ENCODE measurements at places on chromosomes 13 and 19.
A peak's percentile ranks its signal among the peaks of the same experiment; 100 is the strongest.

- DNase-seq = no peak
Measured at GRCh38 chr13:95642999-95643398, 1.5 kb downstream of the DZIP1 start.

DNA sequence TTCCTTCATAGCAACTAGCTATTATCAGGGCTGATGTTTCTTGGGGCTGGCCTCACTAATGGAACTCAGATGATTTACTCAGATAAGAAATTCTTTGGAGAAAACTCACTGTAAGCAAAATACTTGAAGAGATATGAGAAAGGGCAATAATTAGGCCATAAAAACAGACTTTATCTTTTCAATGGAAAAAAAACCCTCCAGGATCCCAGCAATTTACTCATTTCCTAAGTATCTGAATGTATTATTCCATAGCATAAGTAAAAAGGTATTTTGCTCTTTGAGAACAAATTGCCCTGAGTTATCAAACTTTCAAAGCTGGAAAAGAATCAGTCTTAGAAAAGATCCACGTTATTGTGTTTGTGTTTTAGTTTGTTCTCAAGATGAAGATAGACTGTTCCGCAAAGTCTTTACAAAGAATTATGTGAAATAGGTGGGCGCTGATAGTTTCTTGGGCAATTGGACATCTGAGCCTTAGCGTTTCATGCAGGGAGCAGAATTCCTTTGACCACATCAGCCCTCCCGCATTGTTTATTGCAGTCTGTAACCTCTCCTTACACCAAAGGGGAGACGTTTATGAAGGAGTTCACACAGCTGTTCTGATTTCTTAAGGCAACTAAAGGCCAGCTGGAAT, 29.1 kb upstream of the CSNK1A1L start:
- no peak for DNase-seq

GRCh38 chr13:41408121-41408520, 49.2 kb upstream of the RGCC start:
- no peak for DNase-seq

GRCh38 chr19:16228637-16229321, 31.1 kb downstream of the AP1M1 start:
- DNase-seq = no peak

GRCh38 chr13:85615031-85615430, 184.2 kb downstream of the SLITRK6 start:
- DNase-seq = no peak

- no peak for DNase-seq
Measured at GRCh38 chr13:92716749-92717148, 509.9 kb upstream of the GPC6 start.

DNA sequence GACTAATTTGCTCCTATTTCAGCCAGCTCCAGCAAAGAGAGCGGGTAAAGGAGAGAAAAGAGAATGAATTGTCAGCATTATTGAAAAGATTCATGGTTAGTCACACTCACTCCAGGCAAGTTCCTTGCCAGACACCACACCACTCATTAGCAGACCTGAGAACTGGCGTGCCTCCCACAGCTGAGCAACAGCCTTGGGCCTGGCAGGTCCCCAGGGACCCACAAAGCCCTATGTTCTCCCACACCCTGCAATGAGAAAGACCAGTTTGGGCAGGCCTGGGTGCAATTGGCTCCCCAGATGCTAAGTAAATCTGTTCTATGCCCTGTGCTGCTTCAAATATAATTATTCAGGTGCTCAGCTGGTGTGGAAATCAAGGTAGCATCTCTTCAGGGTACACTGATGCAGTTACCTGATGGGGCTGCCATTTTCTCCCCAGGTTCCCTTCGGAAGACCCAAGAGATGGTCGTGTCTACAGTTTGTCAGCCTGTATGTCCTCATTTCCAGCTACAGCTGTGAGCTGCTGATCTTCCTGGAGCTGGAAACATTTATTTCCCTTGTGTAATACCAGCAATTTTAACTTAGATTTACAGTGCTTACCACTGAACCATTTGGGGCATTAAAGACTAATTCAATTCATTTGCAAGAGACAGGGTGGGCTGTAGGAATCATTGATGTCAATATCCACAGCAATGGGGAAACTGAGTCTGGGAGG, 405.0 kb downstream of the COG6 start:
- no peak for DNase-seq

DNA sequence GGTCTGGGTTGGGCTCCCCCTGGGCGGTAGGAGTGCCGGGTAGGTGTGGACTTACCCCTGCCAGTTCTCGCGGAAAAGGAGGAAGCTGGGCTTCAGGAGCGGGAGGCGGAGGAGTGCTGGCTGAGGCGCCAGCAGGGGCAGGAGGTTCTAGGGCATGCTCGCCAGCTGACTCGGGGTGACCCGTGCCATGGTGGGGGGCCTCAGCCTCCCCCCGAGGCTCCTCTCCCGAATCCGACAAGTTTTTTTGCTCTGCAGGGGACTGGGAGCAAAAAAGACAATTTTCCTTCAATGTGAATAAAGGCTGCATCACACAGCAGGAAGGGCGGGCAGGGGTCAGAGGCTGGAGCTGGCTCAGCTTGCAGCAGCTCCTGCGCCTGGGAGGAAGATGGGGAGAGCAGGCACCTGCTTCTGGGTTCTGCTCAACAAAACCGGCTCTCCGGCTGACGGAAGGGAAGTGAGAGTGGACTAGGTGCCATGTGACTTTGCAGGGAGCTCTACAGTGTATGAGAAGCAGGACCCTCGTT, 26.5 kb downstream of the RANBP3 start:
- DNase-seq = no peak

GRCh38 chr13:39599012-39599411, 4.0 kb downstream of the LHFPL6 start:
- no peak for DNase-seq

DNA sequence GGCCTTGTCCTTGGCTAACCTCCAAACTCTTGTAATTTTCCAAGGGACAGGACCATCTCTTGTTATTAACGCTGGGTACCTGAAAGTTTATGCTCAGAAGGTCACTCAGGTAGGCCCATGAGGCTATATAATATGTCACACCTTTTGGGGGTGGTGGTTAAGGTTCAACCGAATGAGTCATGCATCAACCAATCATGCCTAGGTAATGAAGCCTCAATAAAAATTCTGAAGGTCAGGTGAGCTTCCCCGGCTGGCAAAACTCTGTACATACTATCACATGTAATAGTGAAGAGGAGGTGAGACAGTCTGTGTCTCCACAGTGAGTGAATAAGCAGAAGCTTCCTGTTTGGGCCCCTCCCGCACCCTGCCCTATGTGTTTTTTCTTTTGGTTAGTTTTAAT, 424.9 kb downstream of the PCDH17 start:
- DNase-seq = no peak

DNA sequence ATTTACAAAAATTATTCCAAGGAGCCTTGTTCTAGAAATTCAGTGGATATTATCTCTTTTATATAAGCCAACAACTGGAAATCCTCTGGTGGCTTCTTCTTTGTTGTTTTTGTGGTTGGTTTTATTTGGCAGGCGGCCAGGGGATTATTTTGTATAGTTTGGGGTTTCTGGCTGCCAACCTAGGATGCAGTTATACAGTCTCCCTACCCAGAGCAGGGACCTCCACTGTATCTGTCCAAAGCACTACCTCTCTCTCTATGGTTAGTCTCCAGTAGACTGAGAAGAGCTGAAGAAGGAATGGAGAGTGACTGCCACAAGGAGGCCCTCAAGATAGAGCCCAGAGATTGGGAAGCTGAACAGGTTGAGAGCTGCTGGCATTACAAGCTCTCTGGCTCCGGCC, 80.2 kb downstream of the ZAR1L start:
- DNase-seq = no peak

- no peak for DNase-seq
Measured at GRCh38 chr19:7534531-7535046, 928 bp upstream of the PNPLA6 start.

- DNase-seq = no peak
Measured at GRCh38 chr19:41871573-41872383, 5.3 kb upstream of the CD79A start.

- DNase-seq = no peak
Measured at GRCh38 chr19:15194938-15195337, 5.9 kb downstream of the NOTCH3 start.

- DNase-seq = peak; percentile 18
Measured at GRCh38 chr19:3116621-3117020, 19.2 kb upstream of the GNA15 start.

DNA sequence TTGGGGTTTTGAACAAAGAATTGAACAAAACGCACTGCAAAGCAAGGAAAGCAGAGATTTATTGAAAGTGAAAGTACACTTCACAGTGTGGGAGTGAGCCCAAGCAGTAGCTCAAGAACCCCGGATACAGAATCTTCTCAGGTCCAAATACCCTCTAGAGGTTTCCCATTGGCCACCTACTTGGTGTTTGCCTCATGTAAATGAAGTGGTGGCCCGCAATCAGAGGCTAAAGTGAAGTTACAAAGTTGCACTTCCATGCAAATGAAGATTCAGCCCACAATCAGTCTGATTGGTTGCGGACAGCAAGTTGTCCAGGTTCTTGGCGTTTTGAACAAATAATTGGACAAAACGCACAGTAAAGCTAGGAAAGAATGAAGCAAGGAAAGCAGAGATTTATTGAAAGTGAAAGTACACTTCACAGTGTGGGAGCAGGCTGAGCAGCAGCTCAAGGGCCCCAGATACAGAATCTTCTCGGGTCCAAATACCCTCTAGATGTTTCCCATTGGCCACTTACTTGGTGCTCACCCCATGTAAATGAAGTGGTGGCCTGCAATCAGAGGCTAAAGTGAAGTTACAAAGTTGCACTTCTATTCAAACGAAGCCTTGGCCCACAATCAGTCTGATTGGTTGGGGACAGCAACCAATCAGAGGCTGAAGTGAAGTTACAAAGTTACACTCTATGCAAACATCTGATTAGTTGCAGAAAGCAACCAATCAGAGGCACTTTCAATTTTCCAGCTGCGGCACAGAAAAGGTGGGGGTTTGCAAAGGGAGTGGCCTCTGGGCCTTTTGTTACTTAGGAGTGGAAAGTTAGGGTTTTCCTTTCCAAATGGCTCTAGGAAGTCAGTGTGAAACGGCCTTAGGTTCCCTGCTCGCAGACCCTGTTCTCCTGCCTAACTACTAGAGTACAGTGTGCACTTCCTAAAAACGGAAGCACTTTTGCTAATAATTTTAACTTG, 4.8 kb upstream of the TM9SF2 start:
- peak; percentile 88 for DNase-seq

DNA sequence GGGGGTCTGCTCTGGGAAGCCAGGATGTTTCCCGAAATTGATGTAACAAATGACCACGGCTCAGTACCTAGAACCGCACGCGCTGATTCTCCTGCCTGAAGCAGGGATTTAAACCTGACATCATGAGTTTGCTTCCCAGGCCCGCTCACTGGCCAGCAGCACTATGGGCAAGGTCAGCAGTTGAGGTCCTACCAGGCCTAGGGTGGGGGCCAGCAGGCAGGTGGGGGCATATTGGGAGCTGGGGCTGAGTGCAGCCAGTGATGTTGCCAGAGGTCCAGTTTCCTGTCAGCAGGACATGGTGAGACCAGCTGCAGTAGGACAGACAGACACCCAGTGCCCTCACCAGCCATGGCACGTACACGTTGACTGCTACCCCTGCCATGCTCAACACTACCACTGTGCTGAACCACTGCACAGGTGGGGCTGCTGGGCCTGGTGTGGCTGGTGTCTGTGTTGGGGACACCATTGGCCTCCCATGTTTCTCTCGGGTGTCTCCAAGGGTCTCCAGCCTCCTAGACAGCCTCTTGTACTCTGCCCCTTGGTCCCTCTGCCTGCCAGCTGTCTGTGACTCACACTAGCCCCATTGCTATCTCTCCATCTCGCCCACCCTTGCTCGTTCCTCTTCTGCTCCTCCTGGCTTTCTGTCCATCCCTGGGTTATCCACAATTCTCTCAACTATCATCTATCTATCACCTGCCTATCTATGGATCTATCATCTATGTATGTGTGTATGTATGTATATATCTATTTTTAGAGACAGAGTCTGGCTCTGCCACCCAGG, 1.1 kb upstream of the C19orf85 start:
- DNase-seq = no peak

DNA sequence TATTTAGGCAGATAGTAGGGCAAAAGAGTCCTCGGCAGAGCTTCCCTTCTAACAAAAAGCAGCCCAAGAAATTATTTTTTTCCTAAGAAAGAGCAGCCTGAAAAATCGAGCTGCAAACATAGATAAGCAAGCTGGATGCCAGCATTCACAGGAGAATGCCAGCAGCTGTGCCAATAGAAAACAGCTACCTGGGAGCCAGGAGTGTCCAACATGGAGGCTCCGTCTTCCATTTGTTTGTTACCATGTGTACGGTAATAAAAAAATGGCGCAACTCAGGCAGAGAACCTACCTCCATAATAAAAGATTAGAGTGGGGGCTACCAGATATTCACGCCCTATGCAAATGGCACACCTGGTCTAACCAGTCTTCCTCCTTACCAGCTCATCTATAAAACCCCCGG, 77.6 kb upstream of the IPO5 start:
- no peak for DNase-seq

DNA sequence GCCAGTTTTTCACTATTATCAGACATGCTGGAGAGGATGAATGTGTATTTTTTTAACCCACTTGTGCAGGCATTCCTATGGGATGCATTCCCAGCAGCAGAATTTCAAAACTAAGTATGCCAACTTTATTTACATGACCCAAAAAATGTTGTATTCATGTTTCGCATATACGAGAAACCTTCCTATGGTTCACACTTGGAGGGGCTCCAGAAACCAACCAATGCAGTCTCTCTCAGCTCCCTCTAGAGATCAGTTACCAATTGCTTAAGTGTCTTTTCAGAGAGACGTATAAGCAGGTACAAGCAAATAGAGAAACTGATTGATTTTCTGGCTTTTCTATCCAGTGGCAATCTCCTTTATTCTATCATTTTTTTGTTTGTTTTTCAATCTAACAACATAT, 5.5 kb upstream of the PTOV1 start:
- no peak for DNase-seq

- no peak for DNase-seq
Measured at GRCh38 chr13:93079294-93079693, 147.3 kb upstream of the GPC6 start.

DNA sequence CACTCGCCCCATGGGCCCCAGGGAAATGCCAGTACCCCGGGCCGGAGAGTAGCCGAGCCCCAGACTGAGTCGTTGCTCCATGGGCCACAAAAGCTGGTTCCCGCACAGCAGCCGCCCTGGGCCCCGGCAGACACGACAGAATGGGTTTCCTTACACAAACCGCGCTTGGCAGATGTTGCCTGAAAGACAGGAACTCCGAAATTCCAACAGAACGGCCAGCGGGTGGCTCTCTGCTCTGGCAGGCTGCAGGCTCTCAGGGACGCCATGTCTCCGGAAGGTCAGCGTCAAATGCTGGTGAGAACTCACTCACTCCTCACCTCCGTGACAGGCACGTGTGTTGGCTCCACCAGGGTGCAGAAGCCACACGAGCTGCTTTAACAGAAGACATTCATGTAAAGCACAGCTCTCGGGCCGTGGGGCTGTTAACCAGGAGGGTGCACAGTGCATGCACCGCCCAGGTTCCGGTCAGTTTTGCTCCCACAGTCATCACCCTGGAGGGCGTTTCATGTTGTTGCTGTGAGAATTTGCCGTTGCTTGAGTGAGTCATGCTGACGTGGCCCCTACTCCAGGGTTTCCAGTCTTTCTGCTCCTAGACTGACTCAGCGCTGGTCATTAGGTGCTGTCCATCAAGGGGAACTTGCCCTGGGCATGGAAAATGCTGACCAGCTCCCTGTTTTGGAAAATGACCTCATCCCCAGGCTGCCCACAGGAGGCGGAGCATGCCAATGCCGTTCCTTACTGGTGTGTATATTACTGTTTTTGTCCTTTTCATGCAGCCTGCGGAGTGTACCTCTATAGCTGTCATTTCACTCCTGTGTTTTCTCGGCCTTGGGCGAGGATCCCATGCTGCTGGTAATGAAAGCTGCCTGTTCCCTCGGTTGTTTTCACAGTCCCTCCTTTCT, 44.8 kb downstream of the ANKRD10 start:
- DNase-seq = peak; percentile 60

- no peak for DNase-seq
Measured at GRCh38 chr19:19552798-19553197, 14.7 kb downstream of the CILP2 start.

All from right lobe of liver (tissue), 6 donors.